ENCODE measurements at places on chromosomes 1 and 21.

GRCh38 chr21:34635307-34635706 is 20.4 kb upstream of the RCAN1 start:
- no peak for DNase-seq

- DNase-seq, result peak; percentile 4
Observed at GRCh38 chr1:172654535-172654934, 4.4 kb upstream of the FASLG start.

DNA sequence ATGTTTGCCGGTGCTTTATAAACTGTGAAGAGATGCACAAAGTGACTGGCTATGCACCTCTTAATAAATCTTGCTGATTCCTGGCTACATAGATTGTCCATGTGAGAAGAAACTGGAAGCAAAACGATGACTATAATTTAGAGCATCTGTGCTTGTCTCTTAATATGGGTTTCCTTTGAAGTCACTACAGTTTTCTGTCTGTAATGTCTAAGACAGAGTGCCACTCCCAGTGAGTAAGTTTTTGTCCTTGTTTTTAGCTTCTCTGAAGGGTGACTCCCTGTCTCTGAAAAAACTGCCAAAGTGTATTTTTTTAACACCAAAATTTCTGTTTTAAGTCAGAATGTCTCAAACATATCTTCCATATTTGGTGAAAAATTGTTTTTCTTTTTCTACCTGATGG is 175.1 kb downstream of the FASLG start:
- DNase-seq, result no peak

DNA sequence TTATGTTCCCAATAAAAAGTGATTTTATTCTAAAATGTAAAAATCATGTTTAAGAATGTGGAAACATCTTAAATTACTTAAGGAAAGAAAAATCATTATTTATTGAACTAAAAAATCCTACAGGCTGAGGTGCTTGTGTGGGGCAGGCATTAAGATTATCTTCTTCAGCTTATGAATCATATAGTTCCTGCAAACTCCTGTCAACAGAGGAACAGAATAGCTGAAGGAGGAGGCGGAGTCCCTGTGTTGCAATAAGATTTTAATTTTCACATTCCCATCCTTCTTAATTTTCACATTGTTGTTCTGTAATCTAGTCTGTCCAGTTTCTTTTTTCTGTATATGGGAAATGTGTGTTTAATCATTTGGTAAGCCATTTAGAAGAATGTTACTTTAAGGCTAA is 20.6 kb upstream of the OLFML3 start:
- no peak for DNase-seq

DNA sequence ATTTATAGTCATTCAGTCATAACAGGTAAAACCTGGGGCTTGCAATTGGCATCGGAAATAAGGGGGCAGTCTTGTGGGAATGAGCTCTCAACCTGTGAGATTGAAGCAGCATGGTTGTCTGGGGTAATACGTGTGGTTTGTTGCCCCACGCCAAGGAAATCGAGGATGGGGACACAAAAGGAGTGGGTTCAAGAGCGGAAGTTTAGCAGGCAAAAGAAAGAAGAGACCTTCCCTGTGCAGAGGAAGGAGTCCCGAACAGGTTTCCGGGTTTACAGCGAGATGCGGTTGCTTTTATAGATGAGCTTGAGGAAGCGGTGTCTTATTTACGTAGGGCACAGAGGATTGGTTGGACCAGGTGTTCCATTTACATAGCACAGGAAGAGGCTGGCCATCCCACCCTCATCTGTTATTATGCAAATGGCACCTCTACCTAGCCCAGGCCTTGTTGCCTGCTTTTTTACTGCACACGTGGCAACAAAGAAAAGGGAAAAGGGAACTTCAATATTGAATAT is 37.3 kb downstream of the IFNAR1 start:
- peak; percentile 67 for DNase-seq

- peak; percentile 80 for DNase-seq
Observed at GRCh38 chr1:6127587-6128163, 52.4 kb downstream of the CHD5 start.

DNA sequence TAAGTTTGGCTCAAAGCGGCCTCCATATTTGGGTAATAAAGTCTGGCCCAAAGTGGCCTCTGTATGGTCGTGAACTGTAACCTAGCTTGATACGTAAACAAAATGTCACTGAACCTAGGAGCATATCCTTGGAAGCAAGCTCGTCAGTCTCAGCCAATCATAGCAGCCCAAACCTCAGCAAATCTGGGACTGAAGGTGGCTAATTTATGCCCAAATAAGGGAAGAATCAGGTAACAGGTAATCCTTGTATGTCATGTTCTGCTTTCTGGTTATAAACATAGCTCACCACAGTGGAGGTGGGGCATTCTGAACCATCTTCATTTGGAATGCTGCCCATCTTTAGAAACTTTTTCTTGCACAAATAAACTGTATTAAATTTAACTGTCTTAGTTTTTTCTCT is 281.1 kb downstream of the TTLL7 start:
- no peak for DNase-seq

DNA sequence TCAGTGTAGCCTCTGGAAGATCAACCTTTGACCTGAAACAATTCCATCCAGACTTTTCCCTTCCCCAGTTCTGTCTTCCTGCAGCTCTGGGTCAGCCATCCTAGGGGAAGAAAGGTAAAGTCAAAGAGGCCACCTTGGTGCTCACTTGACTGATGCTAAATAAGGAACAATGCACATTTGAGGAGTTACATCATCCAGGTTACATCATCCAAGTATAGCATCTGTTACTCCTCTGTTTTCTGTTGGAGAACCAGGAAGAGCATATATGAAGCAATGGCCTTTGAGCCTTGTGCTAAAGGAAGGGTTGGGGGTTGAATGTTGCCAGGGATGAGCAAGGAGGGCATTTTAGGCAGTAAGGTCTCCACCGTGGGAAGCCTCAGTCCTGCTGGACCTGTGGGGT is 3.1 kb upstream of the DSCAM start:
- peak; percentile 86 for DNase-seq

- no peak for DNase-seq
Observed at GRCh38 chr21:19713313-19713712, 1284.9 kb upstream of the NCAM2 start.

DNA sequence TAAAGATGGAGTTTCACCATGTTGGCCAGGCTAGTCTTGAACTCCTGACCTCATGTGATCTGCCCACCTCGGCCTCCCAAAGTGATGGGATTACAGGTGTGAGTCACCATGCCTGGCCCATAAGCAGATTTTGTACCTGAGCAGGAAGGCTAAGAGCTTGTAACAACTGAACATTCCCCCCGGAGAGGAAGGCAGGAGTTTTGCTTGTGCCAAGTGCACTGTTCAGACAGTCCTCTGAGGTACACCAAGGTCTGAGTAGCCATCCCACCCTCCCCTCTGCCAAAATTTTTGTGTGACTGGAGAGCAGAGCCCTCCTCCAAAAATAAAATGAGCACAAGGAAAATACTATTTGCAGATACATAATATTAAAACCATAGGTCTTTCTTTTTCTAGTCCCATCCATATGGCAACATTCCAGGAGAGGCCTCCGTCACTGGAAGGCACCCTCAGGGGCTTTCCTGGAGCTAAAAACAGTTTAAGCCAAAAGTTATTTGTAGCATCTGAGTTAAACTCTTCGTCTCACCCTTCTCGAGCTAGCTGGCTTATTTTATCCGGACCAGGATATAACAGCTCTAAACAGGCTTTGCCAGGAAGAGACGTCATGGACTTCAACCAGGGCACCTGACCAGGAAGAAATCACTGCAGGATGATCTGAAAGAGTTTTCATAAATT is 27.2 kb downstream of the CAPN2 start:
- no peak for DNase-seq

- peak; percentile 27 for DNase-seq
Observed at GRCh38 chr1:155324717-155325602, 4.3 kb downstream of the RUSC1 start.

DNA sequence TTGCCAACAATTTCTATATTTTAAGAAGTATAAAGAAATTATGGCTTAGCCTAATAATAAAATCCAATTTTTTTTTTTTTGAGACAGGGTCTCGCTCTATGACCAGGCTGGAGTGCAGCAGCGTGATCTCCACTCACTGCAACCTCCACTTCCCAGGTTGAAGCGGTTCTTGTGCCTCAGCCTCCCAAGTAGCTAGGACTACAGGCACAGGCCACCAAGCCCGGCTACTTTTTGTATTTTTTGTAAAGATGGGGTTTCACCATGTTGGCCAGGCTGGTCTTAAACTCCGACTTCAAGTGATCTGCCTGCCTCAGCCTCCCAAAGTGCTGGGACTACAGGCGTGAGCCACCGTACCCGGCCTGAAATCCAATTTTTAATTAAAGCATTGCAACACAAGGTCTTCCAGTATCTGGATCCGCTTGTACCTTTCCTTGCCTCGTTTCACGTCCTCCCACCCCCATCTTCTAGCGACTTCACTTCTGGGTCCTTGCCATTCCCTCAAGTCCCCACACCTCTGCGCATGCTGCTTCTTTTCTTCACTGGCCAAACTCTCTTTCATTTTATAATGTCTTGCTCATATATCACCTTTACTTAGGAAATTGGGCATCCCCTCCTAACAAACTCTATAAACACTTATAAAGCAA is 2.3 kb downstream of the FUBP1 start:
- no peak for DNase-seq

DNA sequence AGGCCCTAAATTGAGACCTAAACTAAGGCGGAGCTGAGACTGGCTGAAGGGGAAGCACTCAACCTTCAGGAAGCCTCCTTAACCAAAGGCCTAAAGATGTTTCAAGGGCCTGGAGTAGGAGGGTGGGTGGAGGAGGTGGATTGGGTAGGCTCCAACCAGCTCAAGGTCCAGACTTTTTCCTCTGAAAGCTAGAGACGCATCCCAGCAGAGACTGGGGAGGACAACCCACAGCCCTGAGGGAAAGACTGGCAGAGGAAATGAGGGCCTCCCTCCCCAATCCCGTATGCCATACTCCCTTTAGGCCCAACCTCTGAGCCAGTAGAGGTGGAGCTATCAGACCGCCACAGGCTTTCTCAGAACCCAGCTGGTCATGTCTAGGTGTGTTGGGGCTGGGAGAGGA is 1.1 kb downstream of the ECM1 start:
- no peak for DNase-seq

DNA sequence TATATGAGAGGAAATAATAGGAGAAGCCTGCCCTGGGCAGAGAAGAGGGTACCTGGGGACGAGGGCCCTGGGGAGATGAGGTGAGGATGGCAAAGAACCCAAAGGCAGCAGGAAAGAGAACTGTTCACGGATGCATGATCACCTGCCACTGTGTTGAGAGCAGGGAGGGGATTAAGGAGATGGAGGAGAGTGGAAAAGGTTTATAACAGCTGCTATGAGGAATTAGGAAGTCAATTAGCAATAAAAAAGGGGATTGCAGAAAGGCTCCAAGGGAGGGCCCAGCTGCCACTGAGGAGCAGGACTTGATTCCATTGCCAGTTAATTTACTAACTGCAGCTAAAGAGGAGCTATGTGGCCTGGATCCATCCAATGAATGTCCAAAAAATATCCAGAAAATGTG is 61.1 kb downstream of the GFI1 start:
- no peak for DNase-seq

- DNase-seq, result no peak
Observed at GRCh38 chr21:41435706-41436105, 9.7 kb downstream of the MX1 start.

DNA sequence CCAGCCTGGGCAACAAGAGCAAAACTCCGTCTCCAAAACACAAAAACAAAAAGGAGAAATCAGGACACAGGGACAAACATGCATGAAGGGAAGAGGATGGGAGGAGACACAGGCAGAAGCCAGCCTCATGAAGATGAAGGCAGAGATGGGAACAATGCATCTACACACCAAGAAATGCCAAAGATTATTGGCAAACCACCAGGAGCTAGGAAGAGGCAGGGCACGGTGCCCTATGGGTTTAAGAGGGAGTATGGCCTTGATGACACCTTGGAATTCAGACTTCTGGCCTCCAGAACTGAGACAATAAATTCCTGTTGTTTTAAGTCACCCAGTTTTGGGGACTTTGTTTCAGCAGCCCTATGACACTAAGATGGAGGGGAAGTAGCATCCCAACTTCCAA is 5.2 kb downstream of the TMPRSS3 start:
- DNase-seq, result no peak

DNA sequence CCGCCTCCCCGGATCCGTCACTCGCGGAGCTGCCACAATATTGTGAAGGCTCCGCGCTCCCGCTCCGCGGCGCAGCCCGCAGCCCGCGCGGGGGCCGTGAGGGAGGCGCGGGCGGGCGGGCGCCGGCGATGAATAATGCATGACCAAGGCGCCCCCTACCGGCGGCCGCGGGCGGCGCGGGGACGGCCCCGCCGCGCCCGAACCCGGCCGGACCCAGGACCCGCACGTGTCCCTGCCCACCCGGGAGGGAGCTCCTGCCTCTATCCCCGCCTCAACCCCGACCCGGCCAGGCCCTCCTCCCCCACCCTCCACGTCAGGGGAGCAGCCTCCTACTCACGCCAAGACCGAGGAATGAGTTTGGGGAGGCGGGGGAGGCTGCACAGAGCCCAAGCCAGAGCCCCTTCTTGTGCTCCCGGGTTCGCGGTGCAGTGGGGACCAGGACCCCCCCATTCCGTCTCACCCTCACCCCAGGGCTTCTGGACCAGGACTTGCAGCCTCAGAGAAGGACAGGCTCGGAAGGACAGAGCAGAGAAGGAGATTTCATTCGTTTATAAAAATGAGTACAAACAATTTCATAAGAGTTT is 70.8 kb upstream of the CASZ1 start:
- DNase-seq, result no peak

- DNase-seq, result no peak
Observed at GRCh38 chr1:39149509-39149908, 55.0 kb upstream of the MACF1 start.

DNA sequence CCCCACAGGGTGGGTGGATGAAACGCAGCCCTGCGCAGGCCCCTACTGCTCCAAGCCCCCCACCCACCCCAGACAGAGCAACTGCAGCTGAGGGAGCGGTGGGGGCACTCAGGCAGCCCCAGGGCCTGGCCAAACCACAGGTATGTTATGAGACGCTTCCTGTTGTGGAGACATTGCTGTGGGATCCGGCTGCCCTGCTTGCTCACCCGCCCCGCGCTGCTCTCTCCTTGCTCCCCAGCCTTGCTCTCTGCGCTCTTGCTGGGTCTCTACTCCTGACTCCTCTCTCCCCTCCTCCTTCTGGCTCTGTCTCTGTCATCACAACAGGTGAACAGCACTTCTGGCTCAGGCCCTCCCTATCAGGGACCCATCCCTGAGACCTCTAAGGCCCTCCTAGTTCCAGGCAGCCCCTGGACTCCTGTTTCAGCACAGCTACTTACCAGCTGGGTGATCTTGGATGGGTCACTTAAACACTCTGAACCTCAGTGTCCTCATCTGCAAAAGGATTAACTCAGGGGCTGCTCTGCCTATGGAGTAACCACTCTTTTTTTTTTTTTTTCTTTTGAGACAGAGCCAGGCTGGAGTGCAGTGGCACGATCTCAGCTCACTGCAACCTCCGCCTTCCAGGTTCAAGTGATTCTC is 15.9 kb downstream of the COL8A2 start:
- peak; percentile 14 for DNase-seq

GRCh38 chr1:213934649-213935048 is 53.1 kb upstream of the PROX1 start:
- no peak for DNase-seq

- DNase-seq, result no peak
Observed at GRCh38 chr1:211559222-211560010, 19.5 kb downstream of the SLC30A1 start.

- no peak for DNase-seq
Observed at GRCh38 chr1:54120698-54121481, 31.9 kb downstream of the CDCP2 start.

GRCh38 chr1:7013833-7014639 is 228.8 kb downstream of the CAMTA1 start:
- no peak for DNase-seq

Measured in MV-4-11 (cell line).